ENCODE measurements at places on chromosomes 2 and 18.

- DNase-seq, result no peak
Measured at GRCh38 chr2:120318626-120319025, 27.3 kb upstream of the INHBB start.

DNA sequence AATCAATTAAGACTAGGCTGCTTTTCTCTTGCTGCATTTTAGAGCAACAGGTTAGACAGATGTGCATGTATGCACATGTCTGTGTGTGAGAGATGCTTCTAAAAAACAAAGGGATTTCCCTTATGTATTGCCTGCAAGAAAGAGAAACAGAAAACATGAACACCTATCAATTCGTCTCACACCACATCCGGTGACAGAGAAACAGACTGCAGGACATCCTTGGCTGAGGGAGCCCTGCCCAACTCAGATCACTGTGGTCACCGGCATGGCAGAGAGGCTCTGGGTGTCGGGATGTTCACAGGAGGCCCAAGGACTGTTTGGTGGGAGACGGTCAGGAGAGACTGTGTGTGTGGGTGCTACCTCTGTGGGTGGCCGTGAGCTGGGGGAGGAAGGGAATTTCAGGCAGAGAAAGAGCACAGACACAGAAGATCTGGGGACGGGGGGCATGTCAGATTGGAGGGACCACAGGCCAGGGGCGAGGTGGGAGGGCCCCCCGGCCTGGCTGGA is 24.9 kb downstream of the FHL2 start:
- DNase-seq, result no peak

- DNase-seq, result peak; percentile 24
Measured at GRCh38 chr2:97761192-97761591, 47.8 kb downstream of the ZAP70 start.

DNA sequence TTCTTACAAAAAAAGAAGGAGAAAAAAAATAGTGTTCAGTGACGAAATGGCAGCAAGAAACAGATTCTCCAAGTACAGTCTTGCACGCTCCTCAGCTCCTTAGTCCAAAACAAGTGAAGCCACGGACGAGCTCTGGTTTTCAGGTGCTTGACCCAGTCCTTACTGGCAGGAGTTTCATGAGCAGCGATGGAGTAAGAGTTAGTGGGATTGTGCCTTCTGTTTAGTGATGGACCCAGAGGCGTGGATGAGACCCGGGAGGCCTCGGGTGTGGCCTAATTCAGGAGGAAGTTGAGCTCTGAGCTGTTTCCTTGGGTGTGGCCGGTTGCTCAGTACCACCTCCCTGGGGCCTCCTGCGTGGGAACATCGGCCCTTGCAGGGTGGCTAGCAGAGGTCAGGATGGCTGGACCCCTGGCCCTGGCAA is 52.0 kb downstream of the KIF5C start:
- no peak for DNase-seq

GRCh38 chr2:227536445-227536844 is 62.2 kb upstream of the SCYGR2 start:
- DNase-seq, result no peak

All from effector CD8-positive, alpha-beta T cell (primary cell).